ENCODE measurements at places on chromosomes 7 and 10. TPM values are rescaled to one million over a fixed set of nuclear protein-coding genes. Genes with fewer than 3 reads are reported as not detected.
A peak's percentile ranks its signal among the peaks of the same experiment; 100 is the strongest.

DNA sequence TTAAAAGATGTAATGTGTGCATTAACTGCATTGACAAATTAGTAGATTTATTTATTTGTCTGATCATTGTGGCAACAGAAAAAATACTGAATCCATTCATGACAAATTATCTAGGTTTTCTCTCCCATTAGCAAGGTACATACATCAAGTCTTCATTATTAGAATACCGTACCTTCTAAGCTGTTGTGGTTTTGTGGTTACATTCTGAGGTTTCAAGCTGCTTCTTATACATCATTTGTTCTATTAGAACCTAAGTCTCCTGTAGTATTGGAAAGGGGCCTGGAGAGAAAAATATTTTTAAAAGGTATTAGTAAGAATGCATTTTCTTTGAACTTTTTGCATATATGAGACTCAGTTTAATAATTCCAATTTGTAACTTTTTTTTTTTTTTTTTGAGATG, 26.3 kb upstream of the CACNB2 start:
- DNase-seq, result no peak

DNA sequence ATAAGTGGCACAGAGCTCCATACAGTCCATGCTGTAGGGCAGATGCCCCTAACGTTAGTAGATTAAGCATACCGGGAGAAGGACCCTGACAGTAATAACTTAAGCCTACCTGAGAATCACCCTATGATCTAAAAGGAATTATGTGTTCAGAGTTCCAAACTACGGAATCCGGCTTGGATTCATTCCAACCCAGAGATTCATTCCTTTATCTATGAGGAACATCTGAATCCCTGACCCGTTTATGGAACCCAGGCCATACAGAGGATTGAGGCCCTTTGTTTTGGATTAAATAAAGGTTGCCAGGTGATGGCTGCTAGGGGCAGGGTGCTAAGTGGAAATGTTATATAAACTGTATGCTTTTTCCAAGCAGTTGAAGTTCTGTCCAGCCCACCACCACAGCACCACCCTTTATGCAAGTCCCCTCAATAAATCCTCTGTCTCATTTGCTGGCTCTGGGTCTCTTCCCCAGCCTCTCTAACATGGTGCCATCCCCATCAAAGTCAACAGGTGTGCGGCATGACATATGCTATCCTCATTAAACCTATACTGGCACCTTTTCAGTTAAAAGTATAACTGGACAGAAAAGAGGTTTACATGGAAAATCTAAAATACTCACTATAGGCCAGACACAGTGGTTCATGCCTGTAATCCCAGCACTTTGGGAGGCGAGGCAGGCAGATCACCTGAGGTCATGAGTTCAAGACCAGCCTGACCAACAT, 9.1 kb upstream of the ANAPC16 start:
- DNase-seq, result no peak

- no peak for DNase-seq
Measured at GRCh38 chr7:133237545-133237944, 15.3 kb upstream of the EXOC4 start.

GRCh38 chr7:99201027-99201426, 6.9 kb downstream of the KPNA7 start:
- no peak for DNase-seq

GRCh38 chr7:45098983-45099839, 10.4 kb upstream of the NACAD start:
- no peak for DNase-seq

GRCh38 chr7:45028920-45029344, 28.9 kb downstream of the CCM2 start:
- DNase-seq, result no peak

- no peak for DNase-seq
Measured at GRCh38 chr10:130487566-130487965, 351.4 kb downstream of the GLRX3 start.

- DNase-seq, result peak; percentile 93
Measured at GRCh38 chr10:32961895-32962369, 3.9 kb upstream of the ITGB1 start.

DNA sequence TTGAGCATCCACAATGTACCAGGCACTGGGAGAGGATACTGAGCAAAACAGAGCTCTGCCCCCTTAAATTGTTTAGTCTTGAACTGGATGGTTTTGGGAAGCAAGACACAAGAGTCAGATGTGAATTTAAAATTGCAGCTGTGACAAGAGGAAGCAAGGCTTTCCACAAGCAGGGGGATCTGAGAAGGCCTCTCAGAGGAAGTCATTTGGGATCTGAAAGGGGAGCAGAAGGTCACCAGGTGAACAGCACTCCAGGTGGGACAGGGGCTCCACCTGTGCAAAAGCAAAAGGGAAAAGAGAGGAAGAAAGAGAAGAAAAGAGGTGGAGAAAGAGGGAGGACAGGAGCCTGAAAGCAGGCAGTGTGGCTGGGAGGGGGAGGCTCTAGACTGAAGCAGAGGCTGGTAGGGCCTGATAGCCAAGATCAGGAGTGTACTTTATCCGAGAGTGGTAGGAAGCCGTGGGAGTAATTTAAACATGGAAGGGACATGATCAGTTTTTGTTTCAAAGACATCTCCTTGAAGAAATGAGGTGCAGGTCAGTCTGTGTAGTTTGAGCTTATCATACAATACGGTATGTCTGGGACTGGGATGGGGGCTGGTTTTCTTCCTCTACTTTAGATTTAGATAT, 76.1 kb upstream of the DUSP5 start:
- DNase-seq, result no peak

GRCh38 chr7:34011696-34012095, 106.4 kb downstream of the BMPER start:
- no peak for DNase-seq

DNA sequence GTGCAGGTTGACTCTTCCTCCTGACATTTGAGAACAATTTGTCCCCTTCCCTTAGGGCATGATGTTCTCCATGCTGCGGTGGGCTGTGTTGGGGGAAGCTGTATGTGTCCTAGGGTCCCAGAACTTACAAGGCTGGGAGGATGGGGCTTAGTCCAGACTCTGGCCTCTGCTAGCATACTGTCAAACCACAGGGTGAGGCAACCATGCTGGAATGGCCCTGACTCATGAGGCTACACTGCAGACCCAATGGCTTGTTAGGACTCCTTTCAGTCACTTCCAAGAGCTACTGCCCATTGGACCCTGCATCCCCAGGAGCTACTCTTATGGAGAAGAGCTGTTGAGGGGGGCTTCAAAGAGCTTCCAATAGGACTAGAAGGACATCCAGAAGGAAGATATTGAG, 20.1 kb upstream of the FAM170B start:
- DNase-seq, result no peak

- peak; percentile 5 for DNase-seq
Measured at GRCh38 chr7:94908323-94909178, 1.2 kb downstream of the PPP1R9A start.

- no peak for DNase-seq
Measured at GRCh38 chr10:97494863-97495506, 3.2 kb downstream of the MMS19 start.

- no peak for DNase-seq
Measured at GRCh38 chr7:150403376-150404171, 24.4 kb downstream of the ZNF775 start.

GRCh38 chr7:46885167-46885566, 696.7 kb downstream of the TNS3 start:
- peak; percentile 17 for DNase-seq

- DNase-seq, result no peak
Measured at GRCh38 chr7:155921086-155921803, 109.0 kb upstream of the SHH start.

DNA sequence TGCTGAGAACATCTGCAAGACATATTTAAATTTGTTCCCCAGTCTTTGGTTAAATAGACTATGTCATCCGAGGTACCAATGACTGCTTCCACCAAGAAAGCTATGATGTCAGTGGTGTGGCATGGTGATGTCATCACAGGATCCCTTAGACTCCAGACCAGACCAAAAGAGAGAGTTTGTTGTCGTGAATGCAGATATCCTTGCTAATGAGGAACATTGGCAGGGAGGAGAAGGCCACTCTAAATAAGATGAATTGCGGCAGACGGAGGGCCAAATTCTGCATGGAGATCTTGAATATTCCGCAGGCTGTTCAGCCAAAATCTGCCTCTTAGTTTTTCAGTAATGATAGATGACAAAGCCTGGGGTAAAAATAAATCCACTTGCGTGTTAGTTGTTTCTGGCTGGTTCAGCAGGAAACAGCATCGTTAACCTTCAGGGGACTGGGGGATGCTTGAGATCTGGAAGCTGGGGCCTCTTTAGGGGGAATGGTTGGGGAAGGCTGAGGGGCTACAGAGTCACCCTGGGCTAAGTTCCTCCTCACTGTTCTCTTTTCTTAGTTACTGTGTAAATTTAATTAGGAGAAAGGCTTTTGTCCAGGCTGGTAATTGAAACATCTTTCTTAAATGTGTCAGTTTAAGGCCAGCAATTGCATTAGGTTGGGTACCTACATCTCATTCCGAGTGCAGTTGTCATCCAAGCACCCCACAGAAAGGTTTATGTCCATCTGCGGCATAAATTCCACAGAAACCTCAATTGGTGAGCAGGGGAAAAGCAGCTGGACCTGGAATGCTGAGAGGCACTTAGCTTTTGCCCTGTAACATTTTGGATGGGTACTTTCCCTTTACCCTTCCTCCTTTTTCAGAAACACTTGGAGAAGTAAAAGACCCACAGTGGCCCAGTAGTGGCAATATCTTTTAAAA, 11.6 kb upstream of the CAMK1D start:
- DNase-seq, result no peak

DNA sequence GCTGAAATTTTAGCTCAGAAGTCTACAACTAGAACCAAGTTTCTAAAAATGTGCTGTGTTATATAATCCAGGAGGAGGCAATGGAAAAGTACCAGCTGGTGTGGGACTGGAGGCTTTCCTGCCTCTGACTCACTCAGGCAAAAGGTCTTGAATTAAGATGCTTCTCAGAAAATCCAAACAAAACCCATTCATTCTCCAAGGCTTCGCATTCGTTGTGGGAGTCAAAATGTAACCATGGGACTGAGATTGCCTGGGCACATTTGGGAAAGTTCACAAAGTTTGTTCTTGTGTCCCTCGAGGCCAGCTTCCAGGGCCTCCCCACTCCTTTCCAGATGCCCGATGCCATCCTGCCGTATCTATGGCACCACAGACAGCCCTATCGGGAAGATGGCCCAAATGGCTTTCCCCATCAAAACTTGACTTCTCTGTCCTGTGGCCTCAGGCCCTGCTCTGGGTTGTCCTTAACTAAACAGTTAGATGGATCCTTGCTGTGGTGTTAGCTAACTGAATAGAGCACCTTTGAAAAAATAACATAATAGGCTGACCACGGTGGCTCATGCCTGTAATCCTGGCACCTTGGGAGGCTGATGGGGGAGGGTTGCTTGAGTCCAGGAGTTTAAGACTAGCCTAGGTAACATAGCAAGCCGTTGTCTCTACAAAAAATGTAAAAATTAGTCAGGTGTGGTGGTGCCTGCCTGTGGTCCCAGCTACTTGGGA, 180.5 kb downstream of the PFKFB3 start:
- DNase-seq, result peak; percentile 83

- no peak for DNase-seq
Measured at GRCh38 chr10:91610444-91610843, 22.4 kb downstream of the PPP1R3C start.

GRCh38 chr7:81484261-81484660, 285.6 kb downstream of the HGF start:
- peak; percentile 90 for DNase-seq

DNA sequence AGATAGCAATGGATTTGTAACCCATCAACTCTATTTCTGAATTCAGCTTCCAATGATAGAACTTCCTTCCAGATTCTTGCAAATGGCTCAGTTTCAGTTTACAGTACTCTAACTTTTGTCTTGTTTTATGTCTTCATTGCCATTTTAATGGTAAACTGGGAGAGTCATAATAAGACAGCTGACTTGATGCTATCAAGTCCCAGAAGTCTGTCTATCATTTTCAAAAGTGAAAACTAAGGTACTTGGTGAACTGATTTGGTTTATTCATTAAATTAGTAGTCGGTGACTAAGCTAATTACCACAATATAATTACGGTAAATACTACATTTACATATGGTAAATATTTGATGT, 25.0 kb downstream of the RTKN2 start:
- DNase-seq, result no peak

DNA sequence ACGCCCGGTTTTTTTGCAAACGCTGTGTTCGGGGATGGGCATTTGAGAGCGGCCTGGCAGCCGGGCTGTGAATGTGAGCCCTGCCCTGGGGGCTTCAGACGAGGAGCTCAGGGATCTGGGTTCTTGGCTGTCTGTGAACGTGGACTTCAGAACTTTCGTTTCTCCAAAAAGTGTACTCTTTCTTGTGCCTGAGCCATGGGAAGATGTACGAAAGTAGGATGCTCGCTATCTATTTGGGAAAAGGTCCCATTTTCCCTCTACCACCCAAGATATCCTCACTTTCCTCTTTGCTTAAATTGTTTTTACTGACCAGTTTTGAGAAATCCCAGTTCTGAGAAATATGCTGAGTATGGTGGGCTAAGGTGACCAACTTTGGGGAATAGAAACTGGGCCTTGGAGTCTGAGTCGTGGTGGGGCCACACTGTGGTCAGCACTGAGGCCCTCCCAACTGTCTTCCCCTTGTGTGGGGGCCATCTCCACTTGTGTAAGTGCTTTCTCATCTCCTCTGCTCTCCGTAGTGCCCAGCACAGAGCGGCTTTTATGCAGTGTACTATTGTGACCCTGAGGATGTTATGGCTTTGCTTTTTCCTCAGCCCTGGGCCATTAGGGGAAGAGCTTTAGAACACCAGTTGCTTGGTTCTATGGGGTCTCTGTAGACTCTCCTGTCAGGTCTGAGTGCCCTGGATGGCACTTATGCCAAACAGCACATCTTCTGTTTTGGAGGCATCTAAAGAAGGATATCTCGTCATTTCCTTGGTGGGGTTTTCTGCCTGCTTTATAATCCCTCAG, 918 bp downstream of the DBNL start:
- no peak for DNase-seq

GRCh38 chr7:26792006-26792405, 72.4 kb downstream of the SKAP2 start:
- DNase-seq, result no peak

- DNase-seq, result no peak
Measured at GRCh38 chr7:30240106-30240800, 44.1 kb upstream of the ZNRF2 start.

TAS2R5 gene
- total RNA-seq, result 0.22 TPM

EBF3 gene
- total RNA-seq, result under 0.01 TPM

RBP3 gene
- not detected for total RNA-seq

MRC1 gene
- total RNA-seq, result 148 TPM

GPER1 gene
- total RNA-seq, result 1.1 TPM

CALML5 gene
- not detected for total RNA-seq

STOX1 gene
- total RNA-seq, result 0.22 TPM

SFTPA2 gene
- not detected for total RNA-seq

GNAT3 gene
- total RNA-seq, result not detected

UTF1 gene
- not detected for total RNA-seq
